ENCODE measurements at places on chromosomes 3 and 15.

GRCh38 chr3:159165961-159166360 is 364.1 kb downstream of the MFSD1 start:
- no peak for DNase-seq

- DNase-seq = no peak
Measured at GRCh38 chr3:185900228-185900627, 37.6 kb downstream of the TRA2B start.

- DNase-seq = no peak
Measured at GRCh38 chr3:150411546-150411945, 3.4 kb downstream of the TSC22D2 start.

GRCh38 chr3:121515313-121515712 is 30.5 kb downstream of the POLQ start:
- DNase-seq = no peak

GRCh38 chr3:146125951-146126350 is 35.0 kb downstream of the PLOD2 start:
- DNase-seq = no peak

DNA sequence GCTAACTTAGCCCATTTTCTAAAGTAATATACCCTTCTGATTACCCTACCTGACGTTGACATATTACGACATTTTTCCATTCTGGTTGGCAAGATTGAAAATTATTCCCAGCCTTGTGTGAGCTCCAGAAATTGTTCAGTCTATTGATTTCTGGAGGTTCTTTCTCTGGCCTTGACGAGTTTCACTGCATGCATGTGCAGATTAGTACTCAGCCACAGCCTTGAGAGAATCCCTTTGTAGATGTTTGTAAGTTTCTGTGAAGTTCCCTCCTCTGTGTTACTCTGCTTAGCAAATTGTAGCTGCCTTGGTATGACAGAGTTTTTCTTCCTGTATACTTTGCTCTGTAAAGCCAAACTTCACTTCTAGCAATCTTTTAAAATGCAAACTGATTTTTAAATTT is 27.5 kb downstream of the TRIM69 start:
- DNase-seq = no peak

DNA sequence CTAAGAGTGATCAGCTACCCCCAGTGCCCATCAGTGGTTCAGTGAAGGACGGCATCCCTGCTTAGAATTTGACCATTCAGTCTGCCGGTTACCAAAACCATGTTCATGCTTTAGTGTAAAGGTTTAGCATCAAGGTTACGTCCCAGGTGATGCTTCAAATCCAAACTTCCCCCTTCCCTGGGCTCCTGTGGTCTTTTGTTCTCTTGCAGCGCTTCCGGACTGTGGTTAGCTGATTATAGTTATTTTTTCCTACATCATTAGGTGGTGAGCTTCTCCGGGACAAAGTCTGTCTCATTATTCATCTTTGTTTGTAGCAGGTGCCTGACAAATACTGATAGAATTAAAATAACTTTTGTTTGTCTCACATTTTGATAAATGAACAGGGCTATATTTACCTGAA is 28.3 kb upstream of the MYZAP start:
- no peak for DNase-seq

DNA sequence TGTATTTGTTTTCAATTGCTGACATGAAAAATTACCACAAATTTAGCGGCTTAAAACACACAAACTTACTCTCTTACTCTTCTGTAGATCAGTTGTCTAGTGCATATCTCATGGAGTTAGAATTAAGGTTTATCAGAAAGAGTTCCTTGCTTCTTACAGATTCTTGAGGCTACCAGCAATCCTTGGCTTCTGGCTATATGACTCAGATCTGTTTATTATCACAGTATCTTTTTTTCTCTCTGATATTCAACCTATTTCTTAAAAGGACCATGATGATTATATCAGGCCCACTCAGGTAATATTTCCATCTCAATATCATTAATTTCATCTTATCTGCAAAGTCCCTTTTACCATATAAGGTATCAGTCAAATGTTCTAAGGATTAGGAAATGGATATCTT is 263.5 kb upstream of the BCHE start:
- DNase-seq = no peak

DNA sequence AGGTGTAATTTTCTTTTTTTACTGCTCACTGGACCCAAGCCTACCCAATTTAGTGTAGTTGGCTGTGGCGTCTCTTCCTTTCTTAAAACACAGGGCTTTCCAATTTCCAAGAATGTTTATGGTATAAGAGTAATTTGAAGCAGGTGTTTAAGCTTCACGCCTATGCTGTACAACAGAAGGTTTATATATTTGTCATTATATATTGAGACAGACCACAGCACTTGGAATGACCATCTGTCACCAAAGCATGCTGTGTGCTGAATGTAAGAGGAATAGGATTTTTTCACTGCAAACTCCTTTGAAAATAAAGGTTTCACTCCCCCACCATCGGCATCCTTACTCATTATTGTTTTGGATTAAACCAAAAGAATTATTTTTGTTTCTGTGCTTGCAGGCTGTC is 325.7 kb downstream of the OTOL1 start:
- no peak for DNase-seq

- DNase-seq = no peak
Measured at GRCh38 chr3:184505076-184505878, 56.3 kb upstream of the EPHB3 start.

DNA sequence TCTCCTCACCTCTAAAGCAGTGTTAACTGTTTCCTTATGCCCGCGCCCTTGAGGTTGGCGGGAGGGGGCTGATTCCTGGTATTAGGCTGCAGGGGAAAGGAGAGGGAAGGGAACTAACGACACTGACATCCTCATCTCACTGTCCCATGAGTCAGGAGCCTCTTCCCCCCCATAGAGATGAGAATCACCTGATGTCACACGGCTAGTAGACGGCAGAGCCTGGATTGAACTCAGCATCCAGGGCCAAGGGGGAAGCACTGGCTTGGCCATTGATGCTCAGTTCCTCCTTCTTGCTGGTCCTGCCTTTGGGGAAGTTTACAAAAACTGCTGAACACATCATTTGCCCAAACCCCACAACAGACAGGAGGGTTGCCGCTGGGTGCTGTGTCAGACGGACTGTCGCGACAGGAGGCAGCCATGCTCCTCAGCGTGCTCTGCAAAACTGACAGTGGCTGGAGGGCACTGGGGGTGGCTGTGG is 38.5 kb downstream of the IDH2 start:
- no peak for DNase-seq

DNA sequence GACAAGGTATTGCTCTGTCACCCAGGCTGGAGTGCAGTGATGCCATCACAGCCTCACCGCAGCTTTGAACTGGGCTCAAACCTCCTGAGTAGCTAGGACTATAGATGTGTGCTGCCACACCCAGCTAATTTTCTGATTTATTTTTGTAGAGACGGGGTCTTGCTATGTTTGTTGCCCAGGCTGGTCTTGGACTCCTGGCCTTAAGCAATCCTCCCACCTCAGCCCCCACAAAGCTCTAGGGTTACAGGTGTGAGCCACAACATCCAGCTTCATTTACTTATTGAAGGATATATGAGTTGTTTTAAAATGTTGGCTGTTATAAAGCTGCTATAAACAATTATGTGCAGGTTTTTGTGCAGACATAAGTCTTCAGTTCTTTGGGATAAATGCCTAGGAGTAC is 62.2 kb downstream of the SEC22A start:
- DNase-seq = no peak

DNA sequence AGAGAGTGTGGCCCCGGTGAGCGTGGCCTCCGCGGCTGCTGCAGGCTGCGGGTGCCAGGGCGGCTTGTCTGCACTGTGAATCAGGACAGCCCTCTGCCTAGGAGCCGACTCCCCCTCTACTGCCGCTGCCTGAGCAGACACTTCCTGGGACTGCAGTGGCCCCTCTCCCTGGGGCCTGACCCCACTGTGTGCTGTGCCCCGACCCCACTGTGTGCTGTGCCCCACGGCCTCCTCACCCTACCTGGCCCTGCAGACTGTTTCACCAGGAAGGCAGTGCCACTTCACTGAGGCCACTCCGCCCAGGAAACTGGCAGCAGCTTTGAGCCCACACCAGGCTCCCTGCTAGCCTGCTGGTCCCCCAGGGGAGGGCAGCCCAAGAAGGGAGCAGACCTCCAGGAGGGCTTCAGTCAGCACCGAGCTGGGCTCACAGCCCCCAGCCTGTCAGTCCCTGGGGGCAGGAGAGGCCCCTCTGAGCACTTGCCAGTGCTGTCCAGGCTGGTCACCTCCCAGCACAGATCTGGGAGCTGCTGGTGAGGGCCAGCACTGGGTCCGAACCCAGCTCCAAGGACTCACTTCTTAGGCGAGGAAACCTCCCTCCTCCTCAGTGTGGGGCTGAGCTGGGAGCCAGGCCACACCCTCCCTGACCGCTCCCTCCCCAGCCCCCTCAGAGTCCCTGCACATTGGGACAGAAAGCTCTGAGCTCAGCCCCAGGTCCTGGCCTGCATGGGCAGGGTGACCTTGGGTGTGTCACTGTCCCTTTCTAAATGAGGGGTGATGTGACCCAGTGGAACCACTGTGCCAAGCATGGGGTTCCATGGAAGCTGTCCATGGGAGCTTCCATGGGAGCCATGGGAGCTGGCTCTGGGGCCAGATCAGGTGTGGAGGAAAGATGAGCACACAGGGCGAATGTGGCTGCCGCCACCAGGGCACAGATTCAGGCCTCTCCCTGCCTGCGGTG is 56.8 kb downstream of the DNAJB8 start:
- no peak for DNase-seq

- DNase-seq = no peak
Measured at GRCh38 chr3:43499256-43499655, 122.6 kb downstream of the ANO10 start.

- DNase-seq = no peak
Measured at GRCh38 chr3:138914870-138915502, 32.0 kb downstream of the FOXL2 start.

- no peak for DNase-seq
Measured at GRCh38 chr3:144774897-144775296, 803.3 kb downstream of the DIPK2A start.

DNA sequence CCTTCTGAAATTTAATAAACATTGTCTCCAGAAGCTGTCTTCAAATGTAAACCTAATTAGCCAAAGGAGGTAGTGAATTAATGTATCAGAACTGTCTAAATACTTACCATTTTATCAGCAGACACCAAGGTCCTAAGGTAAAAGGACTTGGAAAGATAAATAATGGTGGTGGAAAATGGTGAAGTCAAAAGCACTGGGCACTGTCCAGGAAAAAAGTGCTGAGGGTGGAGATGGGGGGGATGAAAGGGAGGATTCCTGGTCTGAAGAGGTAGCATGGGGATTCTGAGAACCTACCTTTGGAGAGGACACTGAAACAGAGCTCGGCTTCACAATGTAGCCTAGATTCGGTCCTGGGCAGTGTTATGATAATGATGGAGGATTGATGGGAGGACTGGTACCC is 149.0 kb upstream of the DPH6 start:
- DNase-seq = no peak

GRCh38 chr3:128330214-128330842 is 136.4 kb downstream of the DNAJB8 start:
- DNase-seq = no peak

DNA sequence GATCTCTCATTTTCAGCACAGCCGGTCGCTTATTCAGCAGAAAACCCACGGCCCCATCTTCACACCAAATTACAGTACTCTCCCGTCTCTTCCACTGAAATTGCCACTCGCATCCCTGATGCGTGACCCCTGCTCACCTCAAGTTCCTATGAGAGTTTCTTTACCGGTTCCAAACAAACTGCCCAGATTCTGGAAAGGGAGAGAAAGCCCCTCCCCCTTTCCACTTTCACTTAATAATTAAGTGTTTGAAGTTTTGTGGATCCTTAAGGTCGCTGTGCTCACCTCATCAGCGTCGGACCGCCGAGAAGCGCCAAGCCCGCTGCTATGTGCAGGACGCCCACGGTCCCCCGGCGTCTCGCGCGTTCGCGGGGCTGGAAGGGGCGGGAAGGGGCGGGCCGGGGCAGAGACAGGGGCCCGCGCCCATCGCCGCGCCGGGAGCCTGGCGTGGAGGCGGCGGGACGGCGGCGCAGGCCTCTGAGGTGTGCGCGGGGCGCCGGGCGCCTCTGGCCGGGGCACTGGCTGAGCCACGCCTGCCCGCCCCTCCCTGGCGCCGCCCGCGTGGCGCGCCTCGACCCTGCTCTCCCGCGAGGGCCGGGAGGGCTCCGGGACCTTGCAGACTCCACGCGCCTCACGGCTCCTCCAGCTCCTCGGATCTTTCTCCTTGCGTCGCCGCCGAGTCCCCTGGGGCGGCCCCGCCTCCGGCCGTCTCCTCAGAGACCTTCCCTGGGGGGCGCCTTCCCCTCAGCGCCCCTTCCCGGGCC is at the start of gene GPR156:
GPR156 (minus strand) TSS at position 476 of the 761 bp plus-strand sequence. CDS start 41,124 bp downstream, outside the sequence.
- DNase-seq = no peak

DNA sequence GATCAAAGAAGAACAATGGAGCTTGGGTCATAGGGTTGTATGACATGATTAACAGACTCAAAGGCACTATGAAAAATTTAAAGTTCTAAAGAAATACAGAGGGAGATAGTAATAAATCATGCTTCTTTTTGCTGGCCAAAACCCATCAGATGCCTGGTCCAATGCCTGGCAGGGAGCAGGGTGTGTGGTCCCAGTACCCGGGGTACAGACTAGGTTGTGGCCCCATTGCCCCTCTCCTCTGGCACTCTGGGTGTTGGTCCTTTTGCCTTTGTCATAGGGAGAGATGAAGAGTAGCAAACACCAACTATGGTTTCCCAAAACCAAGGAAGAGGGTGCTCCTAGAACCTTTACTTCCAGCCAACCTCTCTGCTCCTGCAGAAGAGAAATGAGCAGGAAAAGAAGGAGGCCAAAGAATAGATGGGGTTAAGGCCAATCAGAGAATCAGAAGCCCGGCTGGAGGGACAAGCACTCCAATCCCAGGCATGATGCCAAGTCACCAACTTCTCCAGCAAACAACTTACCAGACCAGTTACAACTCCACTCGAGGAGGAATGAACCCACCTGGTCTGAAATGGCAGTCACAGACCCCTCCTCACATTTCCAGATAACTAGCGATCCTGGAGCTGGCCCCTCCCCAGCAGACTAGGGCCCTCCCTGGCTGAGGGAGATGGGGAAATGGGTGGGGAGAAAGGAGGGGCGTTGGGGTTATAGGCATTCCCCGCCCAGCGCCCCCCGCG is 1.8 kb downstream of the IGDCC3 start:
- no peak for DNase-seq

DNA sequence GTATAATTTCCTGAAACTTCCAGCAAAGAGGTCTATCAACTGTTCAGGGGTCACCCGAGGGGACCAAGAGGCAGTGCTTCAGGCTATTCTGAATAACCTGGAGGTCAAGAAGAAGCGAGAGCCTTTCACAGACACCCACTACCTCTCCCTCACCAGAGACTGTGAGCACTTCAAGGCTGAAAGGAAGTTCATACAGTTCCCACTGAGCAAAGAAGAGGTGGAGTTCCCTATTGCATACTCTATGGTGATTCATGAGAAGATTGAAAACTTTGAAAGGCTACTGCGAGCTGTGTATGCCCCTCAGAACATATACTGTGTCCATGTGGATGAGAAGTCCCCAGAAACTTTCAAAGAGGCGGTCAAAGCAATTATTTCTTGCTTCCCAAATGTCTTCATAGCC is 6.8 kb downstream of the GCNT3 start:
- DNase-seq = no peak

All from substantia nigra (tissue), 51 donors.